ENCODE measurements at places on chromosomes 1 and 21.

- DNase-seq: no peak
Measured at GRCh38 chr1:23914921-23915320, 1.8 kb upstream of the CNR2 start.

DNA sequence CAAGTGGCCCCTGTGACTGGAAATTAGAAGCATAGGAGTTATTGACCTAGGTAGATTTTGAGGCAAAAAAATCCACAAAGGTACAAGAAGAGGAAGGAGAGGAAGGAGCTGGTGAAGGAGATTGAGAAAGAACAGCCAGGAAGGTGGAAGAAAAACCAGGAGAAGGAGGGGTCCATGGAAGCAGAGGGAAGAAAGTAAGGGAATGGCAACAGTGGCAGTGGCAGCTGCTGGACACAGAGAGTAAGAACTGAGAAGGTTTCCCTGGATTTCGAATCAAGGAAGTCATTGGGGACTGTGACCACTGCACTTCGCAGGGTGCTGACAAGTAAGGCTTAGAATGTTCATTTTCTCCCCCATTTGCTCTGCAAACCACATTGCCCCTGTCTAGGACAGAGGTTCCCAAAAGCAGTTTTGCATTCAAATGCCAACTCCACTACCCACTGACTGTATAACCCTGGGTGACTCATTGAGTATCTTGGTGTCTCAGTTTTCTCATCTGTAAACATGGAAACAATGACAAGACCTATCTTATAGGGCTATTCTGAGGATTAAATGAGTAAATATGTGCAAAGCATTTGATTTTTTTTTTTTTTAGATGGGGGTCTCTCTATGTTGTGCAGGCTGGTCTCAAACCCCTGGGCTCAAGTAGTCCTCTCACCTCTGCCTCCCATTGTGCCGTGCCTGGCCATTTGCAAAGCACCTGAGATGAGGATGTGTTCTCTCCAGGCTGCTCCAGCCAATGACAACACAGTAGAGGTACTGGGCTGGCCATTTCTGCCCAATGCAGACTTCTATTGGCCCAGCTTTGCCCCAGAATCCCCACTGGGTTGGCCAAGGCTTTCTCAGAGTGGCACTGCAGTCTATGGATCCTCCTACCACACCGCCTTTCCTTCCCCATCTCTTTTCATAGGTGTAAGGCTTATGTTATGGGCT lies 9.3 kb upstream of the CAPN2 start:
- no peak for DNase-seq

GRCh38 chr1:24193046-24193445 lies 6.0 kb upstream of the IFNLR1 start:
- DNase-seq: no peak

DNA sequence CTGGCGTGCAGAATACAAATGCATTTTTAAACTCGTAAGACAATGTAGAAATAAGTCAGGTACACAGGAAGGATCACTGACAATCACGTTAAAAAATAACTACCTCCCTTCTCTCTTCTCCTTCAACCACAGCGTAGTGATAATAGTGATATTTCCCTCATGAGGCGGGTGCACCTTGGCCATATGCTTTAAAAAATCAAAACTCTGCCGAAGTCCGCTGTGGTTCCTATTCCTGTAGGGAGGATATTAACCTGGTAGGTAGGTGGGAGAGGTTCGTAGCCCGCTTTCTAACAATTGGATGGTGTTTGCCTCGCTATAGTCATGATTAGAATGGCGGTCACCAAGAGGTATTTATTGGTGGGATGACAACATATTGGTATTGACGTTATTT lies 732 bp downstream of the GREM2 start:
- DNase-seq: no peak

GRCh38 chr21:32270748-32271147 lies 8.1 kb downstream of the MIS18A start:
- no peak for DNase-seq

DNA sequence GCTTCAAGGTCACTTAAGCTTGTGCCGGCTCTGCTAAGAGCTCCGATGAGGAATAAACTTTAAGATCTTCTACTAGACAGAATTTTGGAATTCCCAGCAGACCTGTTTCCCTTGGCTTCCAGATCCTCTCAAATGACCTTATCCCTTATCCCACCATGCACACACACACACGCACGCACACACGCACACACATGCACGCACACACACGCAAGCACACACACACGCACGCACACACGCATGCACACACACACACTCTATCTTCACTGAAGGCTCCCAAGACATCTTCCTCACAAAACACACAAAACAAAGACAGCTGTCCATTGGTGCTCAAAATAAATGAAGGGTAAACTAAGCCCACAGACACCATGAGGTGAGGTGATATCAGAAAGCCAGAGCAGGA lies 659.9 kb downstream of the KIF26B start:
- no peak for DNase-seq

Data from T follicular helper cell (primary cell).